Activated CD4-positive, alpha-beta T cell treated with anti-CD3 and anti-CD28 coated beads for 24 hours (primary cell): ENCODE measurements at places on chromosomes 1 and 21.

GRCh38 chr1:48665708-48666407 is 110.8 kb downstream of the BEND5 start:
- DNase-seq, result no peak

DNA sequence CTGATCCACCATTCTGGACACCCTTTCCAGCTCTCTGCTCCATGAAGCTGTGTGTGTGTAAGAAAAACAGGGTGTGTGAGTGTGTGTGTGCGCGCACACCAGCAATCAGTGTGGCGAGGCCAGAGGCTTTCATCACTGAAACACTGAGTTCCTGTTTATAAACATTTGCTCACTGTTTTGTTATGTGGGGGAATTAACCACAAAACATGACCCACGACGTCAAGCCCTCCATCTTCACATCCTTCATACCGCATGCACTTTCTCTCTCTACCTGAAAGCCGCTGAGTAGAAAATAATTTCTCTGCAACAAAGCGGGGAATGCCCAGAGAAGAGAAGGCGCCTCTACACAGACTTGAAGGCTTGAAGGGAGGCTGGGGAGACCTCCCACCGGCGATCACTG is 148.9 kb upstream of the IRF2BP2 start:
- DNase-seq, result no peak

GRCh38 chr1:92797961-92798360 is 13.1 kb upstream of the EVI5 start:
- DNase-seq, result no peak

GRCh38 chr1:39412892-39413291 is 78.5 kb upstream of the BMP8A start:
- no peak for DNase-seq

- no peak for DNase-seq
These were observed 331.6 kb downstream of the SRGAP2C start for GRCh38 chr1:121516234-121516967.

DNA sequence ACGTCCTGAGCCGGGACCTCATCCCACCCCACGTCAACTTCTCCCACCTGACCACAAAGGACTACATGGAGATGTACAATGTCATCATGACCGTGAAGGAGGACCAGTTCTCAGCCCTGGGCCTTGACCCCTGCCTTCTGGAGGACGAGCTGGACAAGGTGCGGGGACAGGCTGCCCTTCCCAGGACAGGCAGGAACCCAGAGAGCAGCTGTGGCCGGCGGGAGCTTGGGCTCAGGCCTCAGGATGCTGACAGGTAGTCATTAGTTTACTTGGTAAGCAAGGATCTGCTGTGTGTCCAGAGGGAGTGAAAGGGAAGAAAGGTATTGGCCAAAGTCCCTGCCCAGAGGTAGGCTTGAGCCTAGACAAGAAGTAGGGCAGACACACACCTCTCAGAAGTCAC is 17.6 kb upstream of the KCNC4 start:
- no peak for DNase-seq

- DNase-seq, result no peak
These were observed 866.0 kb downstream of the LTN1 start for GRCh38 chr21:28126521-28127174.
